HuH-7.5 (cell line): ENCODE measurements at places on chromosomes 6 and 20.

DNA sequence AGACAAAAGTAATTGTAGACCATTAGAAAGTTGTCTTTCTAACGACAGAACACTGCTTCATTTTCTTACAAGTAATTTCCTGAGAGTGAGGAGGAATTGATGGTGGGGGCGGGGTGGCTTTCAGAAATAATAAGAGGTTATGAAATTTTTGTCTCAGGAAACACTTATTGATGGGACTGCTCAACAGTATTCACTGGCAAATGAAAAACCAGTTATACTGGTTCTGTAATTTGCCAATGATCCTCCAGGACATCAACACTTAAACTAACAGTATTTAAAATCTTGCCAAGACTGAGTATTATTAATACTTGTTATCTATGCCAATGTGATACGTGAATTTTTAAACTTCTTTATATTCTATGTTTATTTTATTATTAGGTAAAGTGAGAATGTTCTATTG, 41.8 kb upstream of the FUT9 start:
- DNase-seq, result no peak

DNA sequence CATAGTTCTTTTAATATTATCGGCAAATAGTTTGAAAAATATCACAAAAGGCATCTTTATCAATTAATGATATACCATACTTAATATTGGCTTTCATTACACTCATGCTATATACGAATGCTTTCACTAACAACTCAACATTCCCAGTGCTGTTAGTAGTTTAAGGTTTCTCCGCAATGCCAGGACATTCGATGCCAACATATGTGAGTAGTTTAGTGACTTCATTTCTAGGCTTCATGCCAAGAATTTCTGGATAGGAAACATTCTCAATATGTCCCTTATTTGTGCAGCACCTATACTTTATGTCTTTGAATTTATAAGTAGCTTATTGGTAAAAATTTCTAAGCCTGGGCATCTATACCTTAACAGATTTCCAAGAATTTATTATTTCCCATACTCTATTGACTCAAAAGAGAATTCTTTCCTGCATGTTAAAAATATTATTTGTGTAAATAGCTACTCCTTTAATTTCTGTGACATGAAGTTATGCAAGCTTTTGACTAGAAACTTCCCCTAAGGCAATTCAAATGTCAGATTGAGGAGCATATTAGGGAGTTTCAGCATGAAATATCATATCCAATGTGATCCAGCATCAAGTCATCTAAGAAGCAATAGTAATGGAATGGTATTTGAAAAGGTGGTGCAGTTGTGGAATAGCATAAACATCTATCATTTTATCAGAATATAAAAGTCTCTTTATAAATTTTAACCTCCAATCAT, 236.0 kb upstream of the STXBP5 start:
- no peak for DNase-seq

- DNase-seq, result no peak
Measured at GRCh38 chr20:61835301-61835700, 230.4 kb downstream of the TAF4 start.

GRCh38 chr20:14401479-14402138, 64.2 kb upstream of the FLRT3 start:
- DNase-seq, result no peak

DNA sequence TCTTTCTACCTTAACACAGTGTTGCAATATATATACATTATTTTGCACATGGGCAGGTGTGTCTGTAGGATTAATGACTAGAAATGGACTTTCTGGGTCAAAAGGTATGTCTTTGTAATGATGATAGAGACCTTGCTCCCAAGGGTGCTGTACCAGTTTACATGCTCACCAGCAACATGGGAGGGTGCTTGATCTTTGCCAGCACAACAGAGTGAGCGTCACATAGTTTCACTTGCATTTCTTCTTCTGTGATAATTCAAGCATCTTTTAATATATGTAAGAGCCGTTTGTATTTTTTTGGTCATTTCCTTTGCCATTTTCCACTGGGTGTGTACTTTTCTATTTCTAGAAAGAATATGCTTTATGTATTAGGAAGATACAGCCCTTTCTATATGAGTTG, 23.6 kb upstream of the B4GALT5 start:
- no peak for DNase-seq

DNA sequence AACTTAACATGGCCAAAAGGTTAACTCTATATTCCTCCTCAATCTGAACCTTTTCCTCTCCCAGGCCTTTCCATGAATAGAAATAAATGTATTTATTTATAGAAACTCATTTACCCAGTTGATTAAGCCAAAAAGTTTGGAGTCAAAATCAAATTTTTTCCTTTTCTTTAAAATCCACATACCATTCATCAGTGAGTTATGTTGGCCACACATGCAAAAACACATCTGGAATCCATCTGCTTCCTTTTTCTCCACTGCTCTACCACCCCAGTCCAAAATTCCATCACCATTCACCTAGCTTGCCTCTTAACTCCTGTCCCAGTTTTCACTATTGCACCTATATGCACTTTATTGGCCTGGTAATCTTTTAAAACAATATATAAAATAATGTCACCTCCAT, 62.4 kb upstream of the TMEM200A start:
- DNase-seq, result no peak

DNA sequence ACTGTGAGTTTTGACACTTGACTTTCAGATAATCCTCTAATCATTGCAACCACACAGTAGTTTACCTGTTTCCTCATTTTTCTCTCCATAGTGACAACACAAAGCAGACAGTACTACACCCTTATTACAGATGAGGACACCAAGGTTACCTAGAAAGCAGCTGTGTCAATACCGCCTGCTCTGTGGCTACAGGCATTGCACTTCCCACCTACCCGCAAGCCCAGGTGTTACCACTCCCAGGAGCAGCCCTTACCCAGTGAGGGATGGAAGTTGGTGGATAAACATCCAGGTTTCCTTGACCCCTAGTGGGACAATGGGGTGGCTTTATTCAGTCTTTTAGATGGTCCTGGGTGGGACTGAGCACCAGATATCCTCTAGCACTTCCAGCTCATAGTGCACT, 503.6 kb downstream of the PTPRT start:
- no peak for DNase-seq

GRCh38 chr20:41247523-41248367, 69.8 kb downstream of the ZHX3 start:
- DNase-seq, result no peak

DNA sequence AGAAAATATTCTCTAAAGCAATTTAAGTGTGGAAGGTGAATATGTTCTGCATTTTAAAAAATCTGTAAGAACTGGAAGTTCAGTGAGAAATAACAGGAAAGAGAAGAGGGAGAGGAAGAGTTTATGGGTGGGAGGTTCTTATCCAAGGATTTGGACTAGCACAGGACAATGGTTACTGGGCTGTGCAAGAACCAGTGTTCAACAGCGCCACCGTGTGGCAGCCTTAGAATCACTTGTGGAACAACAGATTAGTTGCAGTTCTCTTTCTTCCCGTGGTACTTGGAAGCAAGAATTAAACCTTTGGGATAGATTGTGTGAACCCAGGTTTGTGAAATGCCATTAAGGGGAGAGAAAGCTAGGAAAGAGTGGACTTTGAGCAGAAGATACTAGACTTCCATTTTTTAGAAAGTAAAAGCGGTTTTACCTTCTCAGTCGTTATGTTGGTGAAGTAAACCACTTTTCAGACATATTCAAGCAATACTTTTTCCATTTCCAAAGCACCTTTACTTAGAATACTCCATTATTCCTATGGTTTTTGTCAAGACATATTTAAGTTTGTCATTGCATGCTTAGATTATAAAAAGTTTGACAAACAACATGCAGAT, 436.7 kb downstream of the RNF144B start:
- DNase-seq, result no peak

DNA sequence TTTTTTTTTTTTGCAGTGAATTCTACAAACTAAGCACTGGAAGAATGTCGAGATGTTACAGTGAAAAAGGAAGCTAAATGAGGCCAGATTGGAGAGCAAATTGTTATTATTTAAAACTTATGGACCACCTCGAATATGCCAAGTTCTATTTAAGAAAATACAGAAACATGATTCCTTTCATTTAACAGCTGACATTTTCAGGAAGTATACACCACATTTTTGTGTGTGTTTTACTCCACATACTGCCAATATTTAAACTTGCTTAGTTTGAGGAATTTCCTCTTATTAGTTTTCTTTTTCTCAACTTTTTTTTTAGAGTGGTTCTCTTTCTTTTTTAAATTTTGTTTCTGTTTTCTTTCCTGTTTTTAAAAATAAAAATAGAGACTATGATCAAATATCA, 37.0 kb upstream of the GCLC start:
- no peak for DNase-seq

- DNase-seq, result no peak
Measured at GRCh38 chr6:16060039-16060438, 68.8 kb upstream of the MYLIP start.
